Stimulated activated CD8-positive, alpha-beta memory T cell treated with anti-CD3 and anti-CD28 coated beads, Interleukin-7, amount 100 ng/mL, for 1 hour (primary cell): ENCODE measurements at places on chromosomes 11 and 22.
A peak's percentile ranks its signal among the peaks of the same experiment; 100 is the strongest.

DNA sequence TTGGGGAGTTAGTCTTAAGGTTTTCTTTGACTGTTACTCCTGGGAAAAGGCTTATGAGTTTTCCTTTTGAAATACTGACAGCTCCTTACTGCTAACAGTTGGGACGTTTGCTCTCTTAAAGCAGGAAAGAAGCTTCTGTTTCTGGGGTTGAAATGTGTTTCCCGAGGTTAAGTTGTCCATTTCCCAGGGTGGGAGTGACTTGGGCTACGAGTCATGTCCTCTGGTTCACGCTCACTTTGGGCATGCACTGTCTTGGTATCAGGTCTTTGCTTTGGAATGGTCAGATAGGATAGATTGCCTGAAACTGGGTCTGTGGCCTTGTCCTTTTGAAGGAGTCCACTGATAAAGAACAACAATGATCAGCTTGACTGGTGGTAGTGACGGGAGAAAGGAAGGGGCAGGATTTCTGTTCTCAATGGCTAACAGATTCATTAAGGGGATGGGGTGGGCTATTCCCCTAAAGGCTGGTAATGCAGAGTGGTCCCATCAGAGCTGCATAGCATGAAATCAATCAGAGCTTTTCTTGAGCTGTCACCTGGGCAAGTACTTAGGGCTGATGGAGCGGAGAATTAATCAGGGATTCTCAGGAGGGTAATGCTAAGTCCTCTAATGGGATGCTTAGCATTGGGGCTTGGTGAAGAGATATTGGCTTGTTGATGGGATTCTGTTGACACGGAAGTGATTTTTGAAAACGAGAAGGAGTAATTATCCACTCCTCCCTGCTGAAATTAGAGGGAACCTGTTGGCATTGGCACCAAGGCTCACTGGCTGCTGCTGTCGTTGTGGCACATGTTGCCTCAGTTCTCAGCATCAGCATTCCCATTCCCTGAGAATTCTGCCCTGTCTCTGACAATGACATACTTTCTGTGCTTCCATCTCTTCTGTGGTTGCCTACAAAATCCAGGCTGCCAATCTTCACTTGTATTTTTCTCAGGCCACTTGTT lies 81.6 kb downstream of the TEAD1 start:
- no peak for DNase-seq

DNA sequence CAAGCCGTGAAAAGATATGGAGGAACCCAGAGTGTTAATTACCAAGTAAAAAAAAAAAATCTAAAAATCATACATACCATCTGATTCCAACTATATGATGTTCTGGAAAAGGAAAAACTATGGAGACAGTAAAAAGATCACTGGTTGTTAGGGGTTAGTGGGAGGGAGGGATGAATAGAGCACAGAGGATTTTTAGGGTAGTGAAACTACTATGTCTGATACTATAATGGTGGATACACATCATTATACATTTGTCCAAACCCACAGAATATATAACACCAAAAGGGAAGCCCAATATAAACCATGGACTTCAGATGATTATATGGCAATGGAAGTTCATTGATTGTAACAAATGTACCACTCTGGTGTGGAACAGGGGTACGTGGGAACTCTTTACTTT lies 74.1 kb downstream of the ENTHD1 start:
- DNase-seq = no peak

GRCh38 chr11:35146074-35146521 lies 7.1 kb downstream of the CD44 start:
- no peak for DNase-seq

GRCh38 chr11:72702096-72702495 lies 27.9 kb upstream of the PDE2A start:
- DNase-seq = no peak

DNA sequence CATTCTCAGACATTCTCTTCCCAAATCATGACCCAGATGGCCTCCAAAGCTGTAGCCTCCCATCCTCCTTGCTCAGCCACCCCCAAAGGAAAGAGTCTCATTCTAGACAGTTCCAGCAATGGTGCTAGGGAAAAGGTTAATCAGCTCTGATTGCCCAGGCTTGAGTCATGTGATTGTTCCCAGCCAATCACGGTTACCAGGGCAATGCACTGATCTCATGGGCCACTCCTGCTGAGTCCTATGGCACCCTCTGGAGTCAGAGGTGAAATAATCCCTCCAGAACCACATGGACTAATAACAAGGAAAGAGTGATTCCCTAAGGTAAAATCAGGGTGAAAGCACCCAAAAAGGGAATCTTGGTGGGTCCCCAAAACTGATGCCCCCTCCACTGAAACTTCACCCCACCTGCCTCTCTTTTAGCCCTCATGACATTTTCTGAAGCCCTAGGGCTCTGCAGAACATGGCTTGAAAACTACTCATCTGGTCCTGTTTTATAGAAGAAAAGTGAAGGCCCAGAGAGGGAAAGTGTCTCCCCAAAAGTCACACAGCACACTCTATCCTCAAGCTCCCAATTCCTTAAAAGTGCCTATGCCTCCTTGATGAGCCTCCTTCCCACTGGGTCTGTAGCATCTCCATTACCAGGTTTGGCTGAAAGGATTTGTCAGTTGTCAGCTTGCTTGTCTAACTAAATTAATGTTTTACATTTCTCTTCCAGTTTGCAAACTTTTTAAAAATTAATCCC lies 203.7 kb downstream of the MN1 start:
- no peak for DNase-seq

- DNase-seq = no peak
Observed at GRCh38 chr22:17897426-17897825, 123.2 kb upstream of the BID start.

DNA sequence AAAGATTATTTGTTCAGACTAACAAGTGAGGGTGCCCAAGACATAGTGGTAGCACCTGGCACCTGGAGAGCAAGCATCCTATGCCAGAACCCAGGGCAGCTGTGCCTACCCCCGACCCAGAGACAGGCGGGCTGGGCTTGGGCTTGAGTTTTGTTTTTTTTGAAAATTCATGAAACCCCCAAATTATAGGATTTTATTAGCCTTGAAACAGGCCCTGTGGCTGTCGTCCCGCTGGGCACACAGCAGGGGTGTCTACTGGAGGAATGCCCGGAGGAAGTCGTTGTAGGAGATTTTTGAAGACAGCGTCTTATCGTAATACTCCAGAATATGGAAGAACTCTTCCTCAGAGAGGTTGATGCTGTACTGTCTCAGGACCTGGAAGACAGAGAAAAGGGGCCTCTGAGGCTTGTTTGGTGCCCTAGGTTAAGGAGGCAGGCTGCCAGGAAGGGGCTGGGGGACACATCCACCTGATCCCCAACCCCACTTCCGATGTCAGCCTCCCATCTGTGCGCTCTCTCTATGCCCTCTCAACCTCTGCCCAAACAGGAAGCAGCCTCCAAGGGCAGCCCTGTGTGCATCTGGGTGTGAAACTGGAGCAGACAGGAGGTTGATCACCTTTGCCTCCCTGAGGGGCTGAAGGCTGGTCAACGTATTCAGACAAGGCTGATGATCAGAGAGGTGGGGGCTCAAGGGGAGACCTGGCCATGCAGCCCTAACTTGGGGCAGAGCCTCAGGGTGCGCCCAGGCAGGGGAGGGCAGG lies 117.0 kb downstream of the MPPED1 start:
- DNase-seq = no peak

- no peak for DNase-seq
Observed at GRCh38 chr11:127126986-127127385, 126.4 kb upstream of the KIRREL3 start.

GRCh38 chr11:69535908-69536307 lies 54.4 kb downstream of the LINC01488 start:
- no peak for DNase-seq

GRCh38 chr11:134030853-134031252 lies 38.0 kb upstream of the JAM3 start:
- DNase-seq = no peak

- no peak for DNase-seq
Observed at GRCh38 chr22:38240734-38241252, 32.0 kb downstream of the TMEM184B start.

GRCh38 chr11:109996060-109996459 lies 97.1 kb upstream of the ZC3H12C start:
- no peak for DNase-seq

DNA sequence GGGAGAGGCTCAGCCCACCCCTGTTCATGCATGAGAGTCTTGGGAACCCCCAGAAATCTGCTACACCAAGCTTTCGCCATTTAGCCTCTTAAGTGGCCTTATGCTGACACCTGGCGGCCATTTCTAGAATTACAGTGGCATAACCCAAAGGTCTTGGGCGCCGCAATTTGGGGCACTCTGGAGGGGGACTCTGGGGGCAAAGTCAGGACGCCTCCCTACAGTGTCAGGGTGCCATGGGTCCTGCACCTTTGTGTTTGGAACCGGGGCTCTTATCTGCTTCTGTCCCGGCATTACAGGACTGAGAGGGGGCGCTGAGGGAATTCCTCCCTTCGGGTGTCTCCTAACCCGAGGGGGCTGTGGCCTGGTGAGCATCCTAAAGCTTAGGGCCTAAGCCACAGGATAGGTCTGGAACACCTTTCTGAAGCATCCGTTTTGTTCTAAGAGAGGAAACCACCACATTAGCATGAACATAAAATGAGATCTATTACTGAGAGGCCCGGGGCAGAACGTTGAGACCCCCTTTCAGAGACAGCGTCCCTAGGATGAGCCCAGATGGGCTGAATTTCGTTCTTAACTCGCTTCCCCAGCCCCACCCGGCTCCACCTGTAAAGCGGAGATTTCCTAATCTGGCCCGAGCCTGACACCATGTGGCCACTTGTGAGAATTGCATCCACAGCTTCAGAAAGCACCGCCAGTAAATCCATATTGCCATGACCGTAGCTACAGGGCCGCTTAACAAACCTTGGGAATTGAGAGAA lies 9.3 kb downstream of the INS start:
- peak; percentile 67 for DNase-seq

DNA sequence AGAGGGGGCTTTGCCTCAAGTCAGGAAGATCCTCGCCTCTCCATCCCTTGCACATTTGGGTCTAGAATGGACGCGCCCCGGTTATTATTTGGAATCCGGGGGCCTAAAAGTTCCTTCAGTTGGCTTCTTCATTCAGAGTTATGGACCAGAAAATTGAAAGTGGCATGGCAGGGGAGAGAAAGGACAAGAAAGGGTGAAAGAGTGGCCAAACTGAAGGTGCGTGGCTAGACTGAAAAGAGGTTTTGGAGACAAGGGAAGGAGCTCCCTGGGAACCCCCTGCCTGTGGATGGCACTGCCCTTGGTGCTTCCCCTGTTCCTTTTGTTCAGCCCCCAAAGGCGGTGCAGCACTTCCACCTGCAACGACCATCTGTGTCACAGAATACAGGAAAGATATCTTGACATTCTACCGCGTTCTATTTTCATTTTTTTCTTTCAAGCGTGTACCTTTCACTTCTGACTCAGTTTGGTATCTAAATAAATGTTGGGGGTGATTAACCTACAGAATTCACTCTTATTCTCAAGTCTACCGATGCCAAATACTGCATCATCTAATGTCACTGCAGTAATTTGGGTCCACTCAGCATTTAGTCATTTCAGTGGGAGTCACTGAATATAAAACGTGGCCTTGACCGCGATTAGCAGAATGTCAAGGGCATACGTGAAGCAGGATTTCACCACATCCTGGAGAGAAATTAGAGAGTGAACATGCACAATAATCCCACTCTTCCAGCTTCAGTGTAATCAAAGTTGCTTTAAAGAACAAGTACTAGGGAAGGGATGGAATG lies 88.1 kb upstream of the ARHGAP32 start:
- no peak for DNase-seq

DNA sequence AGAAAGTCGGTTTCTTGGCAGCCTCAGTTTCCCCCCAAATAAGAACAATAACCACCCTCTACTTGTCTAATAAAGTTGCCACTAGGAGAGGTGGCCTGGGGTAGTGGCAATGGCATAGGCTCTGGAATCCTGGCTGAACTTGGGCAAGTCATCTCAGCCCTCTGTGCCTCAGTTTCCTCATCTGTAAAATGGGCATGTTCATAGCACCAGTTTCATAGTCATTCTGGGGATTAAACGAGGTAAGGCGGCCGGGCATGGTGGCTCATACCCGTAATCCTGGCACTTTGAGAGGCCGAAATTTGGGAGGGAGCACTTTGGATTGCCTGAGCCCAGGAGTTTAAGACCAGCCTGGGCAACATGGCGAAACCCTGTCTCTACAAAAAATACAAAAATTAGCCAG lies 63.0 kb downstream of the SGSM1 start:
- no peak for DNase-seq

DNA sequence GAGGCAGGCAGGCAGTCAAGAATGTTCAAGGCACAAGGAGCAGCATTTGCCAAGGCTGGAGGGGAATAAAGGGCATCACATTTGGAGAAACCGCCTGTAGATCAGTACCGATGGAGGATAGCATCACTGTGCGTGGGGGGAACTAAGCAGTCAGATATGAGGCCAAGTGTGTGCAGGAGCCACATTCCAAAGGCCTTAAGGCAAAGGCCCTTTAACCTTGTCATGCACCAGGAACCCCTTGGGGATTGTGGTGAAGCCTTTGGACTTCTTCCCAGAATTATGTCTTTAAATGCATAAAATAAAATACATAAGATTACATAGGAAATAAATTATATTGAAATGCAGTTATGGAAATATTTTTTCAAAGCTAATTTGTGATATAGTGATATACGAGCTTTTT lies 532.1 kb downstream of the BUD13 start:
- no peak for DNase-seq

DNA sequence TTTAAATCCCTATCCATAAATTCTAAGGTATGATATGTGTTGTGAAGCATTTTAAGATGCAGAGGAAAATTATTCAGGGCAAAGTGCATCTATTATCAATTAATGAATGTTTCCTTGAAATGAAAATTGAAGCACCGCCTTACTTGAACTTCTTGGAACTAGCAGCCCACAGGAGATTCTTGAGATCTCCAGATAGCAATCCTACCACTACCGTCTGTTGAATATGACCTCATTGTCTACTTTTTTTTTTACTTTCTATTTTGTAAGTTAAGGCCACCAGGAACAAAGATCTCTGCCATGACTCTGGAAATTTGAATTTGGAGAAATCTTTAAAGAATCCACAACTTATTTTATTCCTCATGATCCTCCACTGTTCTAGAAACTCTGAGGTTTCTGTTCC lies 808.7 kb downstream of the KCNA4 start:
- DNase-seq = no peak

GRCh38 chr11:68598816-68599653 lies 85.3 kb upstream of the GAL start:
- no peak for DNase-seq
